ENCODE measurements at places on chromosomes 2 and 18.

GRCh38 chr2:126776255-126776654 is 120.3 kb downstream of the GYPC start:
- DNase-seq = no peak

DNA sequence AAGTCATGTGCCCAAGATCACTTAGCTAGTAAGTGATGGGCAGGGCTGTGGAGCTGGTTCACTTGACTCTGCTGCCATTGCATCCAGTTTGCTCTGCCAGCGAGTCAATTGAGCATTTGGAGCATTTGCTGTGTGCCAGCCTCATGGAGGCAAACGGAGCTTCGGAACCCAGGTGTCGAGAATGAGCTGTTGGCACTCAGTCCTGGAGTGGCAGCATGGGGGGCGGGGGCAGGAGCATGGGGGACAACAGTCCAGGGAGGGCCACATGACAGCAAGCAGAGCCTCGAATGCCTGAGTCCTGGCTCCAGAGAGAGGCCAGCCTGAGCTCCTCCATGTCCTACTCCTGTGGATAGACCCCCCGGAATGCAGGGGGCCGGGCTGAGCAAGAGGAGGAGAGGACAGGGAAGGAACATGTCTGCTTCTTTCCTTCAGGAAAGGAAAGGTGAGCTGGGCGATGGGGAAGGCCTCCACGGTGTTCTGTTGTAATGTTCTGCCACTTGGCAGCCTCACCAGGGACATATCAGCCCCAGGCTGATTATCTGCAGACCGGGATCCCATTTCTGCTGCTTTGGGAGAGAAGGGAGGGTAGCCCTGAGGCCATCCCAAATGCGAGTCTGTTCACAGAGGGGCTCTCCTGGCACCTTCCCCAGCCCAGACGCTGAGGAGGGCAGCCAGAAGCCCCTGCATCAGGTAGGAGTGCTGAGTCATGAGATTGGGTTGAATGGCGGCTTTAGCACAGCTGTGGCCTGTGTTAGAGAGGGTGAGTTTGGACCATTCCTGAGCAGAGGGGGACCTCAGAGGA is 59.6 kb downstream of the HPCAL1 start:
- DNase-seq = no peak

- no peak for DNase-seq
Observed at GRCh38 chr2:108491848-108492247, 42.4 kb upstream of the LIMS1 start.

DNA sequence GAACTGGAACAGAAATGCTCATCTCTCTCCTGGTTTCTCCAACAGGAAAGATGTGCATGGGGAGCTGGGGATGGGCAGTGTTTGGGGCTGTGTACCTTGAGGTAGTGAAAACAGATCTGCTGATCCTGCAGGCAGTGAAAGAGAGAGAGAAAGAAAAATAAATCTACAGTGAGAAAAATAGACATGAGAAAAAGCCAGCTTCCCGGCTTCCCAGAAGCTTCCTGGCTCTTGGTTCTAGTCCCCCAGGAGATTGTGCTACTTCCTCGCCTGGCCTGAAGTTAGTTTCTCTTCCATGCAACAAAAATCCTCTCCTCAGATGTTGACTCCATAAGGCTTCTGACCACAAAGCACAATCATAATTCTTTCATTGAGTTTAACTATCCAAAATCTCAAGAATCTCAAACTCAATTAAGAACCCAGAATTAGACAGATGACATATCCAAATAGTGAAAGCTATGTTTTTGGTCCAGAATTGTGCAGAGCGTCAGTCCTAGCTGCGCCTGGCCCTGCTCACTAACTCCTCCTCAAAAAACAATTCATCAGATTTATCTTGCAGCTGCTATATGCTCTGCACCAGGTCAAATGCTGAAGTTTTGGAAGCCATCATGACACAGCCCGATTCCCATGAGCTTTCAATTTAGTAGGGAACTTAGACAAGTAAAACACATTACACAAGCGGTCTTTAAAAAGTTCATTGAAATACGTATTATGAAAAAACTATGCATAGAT is 20.1 kb upstream of the NAB1 start:
- DNase-seq = no peak

- no peak for DNase-seq
Observed at GRCh38 chr2:145657265-145657664, 1137.3 kb upstream of the ZEB2 start.

GRCh38 chr2:219296142-219296541 is 13.1 kb downstream of the PTPRN start:
- no peak for DNase-seq

GRCh38 chr18:54878159-54878622 is 49.9 kb downstream of the RAB27B start:
- peak; percentile 11 for DNase-seq

GRCh38 chr2:96185516-96185915 is 23.1 kb downstream of the STARD7 start:
- DNase-seq = no peak

DNA sequence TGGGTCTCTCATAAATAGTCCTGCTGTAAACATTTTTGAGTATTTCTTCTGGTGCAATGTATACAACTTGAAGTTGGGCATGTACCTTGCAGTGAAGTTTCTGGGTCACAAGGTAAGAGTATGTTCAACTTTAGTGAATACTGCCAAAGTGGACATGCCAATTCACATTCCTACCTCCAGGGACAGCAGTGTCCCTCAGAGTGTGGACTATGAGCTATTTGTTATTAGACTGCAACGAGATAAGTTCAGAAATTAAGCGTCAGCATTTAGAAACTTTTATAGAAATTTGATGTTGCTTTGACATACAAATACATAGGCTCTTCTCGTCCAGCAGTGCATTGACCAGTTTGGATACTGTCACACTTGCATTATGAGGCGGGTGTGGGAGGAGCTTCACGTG is 7.2 kb upstream of the ACKR3 start:
- DNase-seq = peak; percentile 14

- DNase-seq = no peak
Observed at GRCh38 chr18:58140387-58141325, 96.6 kb downstream of the NEDD4L start.

GRCh38 chr2:97908208-97908676 is 87.5 kb downstream of the TMEM131 start:
- DNase-seq = no peak

DNA sequence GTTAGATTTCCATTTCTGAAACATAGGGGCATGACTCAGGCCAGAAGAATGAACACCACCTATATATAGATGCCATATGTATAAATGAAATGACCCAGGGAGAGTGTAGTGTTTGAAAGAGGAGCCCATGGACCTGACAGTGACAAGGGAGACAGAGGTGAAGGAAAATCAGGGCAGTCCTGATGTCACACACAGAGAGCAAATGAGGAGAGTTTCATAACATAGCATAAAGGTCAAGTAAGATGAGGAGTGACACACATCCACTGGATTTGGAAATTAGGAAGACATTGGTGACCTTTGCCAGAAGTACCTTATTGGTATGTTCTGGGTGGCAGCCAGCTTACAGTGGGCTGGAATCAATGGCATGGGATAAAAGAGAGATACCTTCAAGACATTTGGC is 276.7 kb downstream of the ZNF385B start:
- DNase-seq = no peak

GRCh38 chr2:241680827-241681599 is 5.6 kb downstream of the DTYMK start:
- peak; percentile 94 for DNase-seq

DNA sequence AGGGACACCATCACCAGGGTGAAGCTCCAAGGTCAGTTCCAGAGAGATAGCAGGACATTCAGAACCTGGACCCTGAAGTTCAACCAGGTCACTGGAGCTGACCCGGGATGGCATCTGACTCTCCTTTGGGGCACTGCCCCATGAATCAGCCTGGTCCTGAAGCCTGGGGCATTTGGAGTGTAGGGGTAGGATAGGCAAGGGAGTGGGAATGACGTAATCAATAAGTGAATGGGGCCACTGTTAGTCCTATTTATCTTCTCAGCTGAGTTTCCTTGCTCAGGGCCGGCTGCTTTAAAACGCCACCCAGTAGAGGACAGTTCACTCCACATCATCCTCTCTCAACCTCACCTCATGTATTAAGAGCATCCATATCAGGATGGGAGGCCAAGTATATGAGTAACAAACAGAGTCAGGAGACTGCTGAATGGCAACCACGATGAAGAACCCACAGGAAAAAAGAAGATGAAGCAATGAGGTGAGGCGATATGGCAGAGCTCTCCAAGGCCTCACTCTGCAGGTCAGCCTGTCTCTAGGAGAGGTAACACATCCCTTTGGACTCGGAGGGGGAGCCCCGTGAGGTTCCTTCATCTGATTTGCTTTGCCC is 1.8 kb upstream of the RFX8 start:
- DNase-seq = no peak

DNA sequence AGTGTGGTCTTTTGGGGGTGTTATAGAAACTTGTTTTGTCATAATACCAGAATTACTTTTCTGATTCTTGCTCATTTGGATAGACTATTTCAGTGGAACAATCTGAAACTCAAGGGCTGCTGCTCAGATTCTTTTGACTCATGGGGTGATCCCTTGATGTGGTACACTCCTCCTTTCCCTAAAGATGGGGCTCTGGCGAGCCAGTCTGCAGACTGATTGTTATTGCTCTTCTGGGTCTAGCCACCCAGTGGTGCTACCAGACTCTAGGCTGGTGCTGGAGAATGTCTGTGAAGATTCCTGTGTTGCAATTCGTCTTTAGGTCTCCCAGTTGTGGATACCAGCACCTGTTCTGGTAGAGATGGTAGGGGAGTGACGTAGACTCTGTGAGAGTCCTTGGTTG is 4.2 kb upstream of the MARS2 start:
- no peak for DNase-seq

DNA sequence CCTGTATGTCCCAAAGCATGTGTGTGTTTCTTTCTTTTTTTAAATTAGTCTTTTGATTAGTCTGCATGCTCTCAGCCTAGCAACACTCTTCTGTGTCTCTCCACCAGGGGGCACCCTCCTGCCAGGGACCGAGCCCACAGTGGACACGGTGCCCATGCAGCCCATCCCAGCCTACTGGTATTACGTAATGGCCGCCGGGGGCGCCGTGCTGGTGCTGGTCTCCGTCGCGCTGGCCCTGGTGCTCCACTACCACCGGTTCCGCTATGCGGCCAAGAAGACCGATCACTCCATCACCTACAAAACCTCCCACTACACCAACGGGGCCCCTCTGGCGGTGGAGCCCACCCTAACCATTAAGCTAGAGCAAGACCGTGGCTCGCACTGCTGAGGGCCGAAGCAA is 93.8 kb downstream of the NRP2 start:
- peak; percentile 46 for DNase-seq

DNA sequence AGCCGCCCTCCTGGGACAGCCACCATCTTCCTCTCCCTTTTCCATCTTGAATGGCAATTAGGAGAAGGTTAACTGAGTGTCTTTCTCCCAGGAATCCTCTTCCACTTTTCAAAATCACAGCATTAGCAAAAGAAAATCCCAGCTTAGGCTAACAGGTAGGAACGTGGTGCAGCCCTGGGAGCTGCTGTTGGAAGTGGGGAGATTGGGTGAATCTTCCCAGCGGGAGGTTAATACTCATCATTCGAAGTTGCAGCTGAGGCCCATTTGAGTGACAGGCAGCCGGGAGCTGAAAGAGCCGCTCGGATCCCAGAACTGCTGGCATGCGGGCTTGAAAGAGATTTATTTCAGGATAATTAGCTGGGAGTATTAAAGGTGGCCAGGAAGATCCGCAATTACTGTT is 306.0 kb downstream of the BCL11A start:
- DNase-seq = no peak

DNA sequence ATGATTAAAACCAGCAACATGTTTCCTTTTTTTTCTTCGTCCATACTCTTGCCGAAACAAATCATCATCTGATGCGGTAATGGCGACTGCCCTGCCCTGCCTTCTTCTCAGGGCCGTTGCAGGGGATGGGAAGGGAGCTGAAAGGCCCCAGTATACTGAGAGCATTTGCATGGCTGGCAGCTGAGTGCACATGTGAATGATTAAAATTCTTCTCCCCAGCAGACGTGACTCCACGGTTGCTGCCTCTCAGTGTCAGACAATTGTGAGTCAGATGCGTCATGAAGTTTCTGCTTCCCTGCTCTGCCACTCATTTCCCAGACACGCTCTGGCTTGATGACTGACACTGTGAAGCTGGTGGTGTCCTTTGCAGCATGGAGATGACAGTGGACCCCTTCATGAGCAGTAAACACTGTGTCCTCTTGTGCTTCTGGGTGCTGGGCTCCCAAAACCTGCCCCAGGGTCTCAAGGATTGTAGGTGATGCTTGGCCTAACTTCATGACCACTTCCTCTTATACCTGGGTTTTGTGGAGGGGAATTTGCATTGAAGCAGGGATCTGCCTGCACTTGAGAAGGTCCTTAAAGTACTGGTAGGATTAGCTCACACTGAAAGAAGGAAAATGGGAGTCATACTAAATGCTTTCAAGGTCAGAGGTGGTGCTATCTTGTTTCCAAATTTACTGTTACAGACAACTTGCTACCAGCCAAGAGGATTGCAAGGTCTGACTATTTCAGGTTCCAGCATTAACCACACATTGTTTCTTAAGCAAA is 222.5 kb upstream of the COPS8 start:
- peak; percentile 27 for DNase-seq

DNA sequence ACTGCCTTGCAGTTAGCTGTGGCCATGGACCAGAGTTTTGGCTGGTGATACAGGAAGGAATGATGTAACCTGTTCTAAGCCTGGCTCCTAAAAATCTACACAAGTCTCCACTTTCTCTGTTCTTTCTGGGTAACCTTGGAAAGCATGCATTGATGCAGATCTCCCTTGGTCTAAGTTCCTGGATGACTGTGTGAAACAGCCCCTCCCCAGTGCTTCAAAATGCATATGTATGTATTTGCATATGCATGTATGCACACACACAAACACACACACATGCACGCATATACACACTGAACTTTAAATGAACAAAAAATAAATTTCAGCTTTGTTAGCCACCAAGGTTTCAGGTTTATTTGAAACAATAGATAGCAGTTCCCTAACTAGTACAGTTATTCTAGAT is 296.1 kb downstream of the OSR1 start:
- DNase-seq = peak; percentile 13

DNA sequence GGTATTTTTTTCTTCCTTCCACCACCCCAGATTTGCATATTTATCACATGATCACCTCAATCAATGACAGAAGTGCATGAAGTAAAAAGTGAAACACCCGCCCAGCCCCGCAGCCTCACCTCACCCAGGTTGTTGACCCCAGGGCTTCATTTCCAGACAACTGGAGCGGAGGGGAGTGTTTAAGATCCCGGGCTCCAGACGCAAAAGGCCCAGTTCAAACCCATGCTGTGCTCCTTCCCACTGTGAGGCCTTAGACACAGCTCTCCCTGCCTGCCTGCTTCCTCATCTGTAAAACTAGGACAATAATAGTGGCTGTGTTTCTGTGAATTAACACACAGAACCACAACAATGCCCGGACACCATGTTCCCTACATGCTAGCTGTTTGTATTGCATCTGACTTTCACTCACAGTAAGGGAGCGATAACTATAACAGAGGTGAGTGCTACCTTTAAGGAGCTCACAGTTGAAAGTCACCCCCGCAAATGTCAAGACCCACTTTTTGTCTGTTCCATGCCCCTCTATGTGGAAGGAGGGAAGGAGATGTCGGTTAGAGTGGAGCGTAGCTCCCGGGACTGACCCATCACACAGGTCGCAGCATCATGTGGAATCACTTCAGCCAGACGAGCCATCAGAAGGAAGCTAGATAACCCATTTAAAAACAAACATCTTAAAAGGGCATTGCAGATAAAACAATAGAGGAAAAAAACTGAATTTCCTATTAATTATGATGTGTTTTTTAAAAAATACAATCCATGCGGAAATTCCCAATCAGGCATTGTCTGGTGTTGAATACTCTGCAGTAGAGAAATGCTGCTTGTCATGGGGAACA is 77.5 kb upstream of the DAPL1 start:
- DNase-seq = no peak

All from fibroblast of pulmonary artery (primary cell).